ENCODE measurements at places on chromosomes 5 and 9.
A peak's percentile ranks its signal among the peaks of the same experiment; 100 is the strongest.

GRCh38 chr9:93963969-93964368 lies 8.8 kb upstream of the BARX1 start:
- DNase-seq, result no peak

GRCh38 chr9:5652821-5653220 lies 23.9 kb downstream of the RIC1 start:
- no peak for DNase-seq

DNA sequence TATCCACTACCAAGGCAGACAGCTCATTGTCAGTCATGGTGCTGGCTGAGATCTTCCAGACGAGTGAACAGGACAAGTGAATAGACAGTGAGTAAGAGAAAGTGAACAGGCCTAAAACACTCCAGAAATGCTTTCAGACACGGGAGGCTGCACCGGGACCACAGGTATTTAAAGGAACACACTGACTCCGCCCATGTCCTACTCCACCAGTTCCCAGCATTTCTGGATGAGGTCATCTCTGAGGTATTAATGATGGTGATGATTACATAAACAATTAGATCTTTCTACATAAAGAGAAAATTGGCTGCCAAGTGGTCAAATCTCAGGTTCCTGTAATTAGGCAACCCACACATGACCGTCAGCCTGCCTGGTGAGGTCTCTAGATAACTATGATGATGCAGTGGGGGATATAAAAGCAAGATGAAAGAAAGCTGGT lies at the start of gene ACTBL2:
ACTBL2 (minus strand) TSS at position 141 of the 436 bp plus-strand sequence; CDS start at position 37, 104 bp downstream.
- DNase-seq, result no peak

- no peak for DNase-seq
These were observed 79.3 kb upstream of the PRLR start for GRCh38 chr5:35309365-35310130.

- DNase-seq, result no peak
These were observed 176.4 kb downstream of the AUH start for GRCh38 chr9:91185193-91185886.

- no peak for DNase-seq
These were observed 54.2 kb upstream of the DAPK1 start for GRCh38 chr9:87443461-87443860.

DNA sequence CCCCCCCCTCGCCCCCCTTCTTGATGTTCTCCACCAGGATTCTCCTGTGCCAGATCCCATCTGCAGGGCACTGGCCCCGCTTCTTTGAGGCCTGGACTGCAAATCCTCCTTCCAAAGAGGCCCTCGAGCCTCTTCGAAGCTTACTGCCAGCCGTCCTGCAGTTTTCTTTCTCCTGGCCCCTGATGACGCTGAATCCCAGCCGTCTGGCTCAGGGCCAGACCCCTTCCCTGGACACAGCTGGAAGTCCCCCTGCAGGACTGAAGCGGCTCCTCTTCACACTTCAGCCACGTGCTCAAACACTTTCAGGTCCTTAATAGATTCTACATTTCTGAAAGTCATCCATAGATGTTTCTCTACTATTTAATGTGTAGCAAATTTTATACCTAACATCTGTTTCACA lies 121.5 kb downstream of the EHMT1 start:
- peak; percentile 18 for DNase-seq

DNA sequence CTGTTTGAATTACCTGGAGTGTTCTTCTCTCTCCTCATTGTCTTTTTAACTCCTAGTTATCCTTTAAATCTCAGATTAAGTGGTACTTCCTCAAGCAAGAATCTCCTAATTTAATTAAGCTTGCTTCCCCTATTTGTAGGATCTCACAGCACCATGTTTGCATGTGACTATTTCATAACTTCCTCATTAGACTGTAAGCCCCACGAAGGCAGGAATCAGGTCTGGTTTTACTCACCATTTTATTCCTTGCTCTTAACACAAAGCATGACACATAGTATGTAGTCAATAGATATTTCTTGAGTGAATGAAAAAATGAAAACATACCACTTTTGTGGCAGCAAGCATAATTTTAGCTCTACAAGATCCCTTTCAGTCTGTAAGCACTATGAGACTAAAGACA lies 1.3 kb upstream of the ERMP1 start:
- no peak for DNase-seq

- no peak for DNase-seq
These were observed 159.8 kb upstream of the PHYKPL start for GRCh38 chr5:178392386-178392785.

DNA sequence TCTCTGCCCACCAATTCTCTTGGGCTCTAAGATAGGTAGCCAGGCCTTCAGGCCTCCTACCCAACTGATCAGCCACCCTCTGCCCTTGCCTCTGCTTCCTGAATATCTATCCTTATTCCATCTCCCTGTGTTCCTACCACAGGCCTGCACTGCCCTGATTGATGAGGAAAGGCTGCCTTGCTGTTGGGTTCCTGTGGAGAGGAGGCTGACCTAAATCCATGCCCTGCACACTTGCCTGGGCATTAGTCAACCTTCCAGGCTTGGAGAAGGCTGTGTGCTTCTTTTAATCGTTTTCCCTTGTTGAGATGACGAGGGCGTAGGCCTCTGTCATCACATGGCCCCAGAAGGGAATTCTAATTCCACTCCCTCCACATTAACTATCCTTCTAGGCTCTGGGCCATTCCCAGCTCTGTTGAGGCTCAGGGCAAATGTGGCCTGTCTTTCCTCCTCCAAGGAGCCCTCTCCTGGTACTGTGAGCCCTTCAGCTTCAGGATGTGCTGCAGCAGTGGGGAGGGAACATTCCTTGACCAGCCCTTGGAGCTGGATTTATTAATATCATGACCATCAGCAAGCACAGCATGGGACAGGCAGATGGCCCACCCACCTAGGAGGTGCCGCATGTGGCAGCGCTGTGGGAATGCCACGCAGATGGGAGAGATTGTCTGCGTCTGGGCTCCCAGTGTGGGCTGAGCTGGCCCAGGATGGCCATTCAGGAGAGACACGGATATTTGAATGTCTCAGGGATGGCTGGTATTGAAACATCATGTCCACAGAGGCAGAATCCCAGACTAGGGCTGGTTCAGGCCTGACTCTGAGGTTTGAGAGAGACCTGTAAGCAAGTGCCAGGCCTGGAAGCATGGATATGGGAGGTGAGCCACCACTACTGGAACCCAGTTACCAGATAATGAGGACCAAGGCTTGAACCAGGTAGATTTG lies 40.9 kb downstream of the ANGPTL2 start:
- DNase-seq, result no peak

DNA sequence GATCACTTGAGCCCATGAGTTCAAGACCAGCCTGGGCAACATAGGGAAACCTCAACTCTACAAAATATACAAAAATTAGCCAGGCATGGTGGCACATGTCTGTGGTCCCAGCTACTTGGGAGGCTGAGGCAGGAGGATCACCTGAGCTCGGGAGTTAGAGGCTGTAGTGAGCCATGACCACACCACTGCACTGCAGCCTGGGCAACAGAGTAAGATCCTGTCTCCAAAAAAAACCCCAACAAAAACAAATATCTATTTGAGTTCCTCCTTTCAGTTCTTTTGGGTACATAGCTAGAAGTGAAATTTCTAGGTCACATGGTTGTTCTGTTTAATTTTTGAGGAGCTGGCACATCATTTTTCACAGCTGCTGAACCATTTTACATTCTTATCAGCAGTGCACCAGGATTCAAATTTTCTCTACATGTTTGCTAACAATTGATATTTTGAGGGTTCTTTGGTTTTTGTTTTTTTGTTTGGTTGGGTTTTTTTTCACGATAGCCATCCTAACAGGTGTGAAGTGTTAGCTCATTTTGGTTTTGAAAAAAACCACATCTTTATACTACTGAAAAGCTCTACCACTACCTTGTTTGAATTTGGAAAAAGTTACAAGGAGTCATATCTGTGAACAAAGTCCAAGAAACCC lies 176.9 kb upstream of the SLC12A2 start:
- DNase-seq, result no peak

DNA sequence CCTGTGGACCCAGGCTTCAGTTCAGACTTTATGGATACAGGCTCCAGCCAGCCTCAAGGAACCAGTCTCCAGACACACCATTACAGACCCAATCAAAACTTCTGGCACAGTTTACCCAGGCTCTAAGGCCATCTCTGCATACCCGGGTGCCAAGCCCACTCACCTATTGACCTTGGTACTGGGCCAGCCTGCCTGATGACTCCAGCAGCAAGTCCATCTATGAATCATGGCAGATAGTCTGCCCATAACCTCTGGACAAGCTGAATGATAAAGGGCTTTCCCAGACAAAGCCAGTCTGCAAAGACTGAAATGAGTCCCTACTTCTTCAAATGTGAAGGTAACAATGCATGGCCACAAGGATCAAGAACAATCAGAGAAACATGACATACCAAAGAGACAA lies 1327.1 kb upstream of the C9orf72 start:
- no peak for DNase-seq

GRCh38 chr9:112933696-112934095 lies 43.0 kb upstream of the SLC46A2 start:
- DNase-seq, result no peak

- DNase-seq, result no peak
These were observed 804 bp downstream of the TTC39B start for GRCh38 chr9:15306068-15306756.

GRCh38 chr9:95143591-95144561 lies 173.6 kb downstream of the FANCC start:
- peak; percentile 60 for DNase-seq

DNA sequence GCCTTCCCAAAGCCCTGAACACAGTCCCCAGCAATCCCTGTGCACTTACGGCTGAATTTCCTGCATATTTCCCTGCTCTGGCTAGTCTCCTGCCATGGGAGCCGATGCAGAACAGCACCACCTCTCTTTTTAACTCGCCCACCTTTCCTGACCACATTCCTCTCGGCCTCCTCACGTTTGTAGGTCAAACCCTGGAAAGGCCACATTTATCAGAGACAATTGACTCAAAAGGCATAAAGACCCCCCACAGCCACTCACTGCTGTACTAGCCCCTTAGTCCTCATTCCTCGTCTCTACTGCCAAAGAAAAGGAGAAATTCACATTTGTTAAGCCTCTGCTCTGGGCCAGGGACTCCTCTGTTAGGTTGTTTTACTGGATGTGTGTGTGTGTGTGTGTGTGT lies 43.6 kb downstream of the ENC1 start:
- no peak for DNase-seq

GRCh38 chr9:127132921-127133647 lies 10.6 kb upstream of the ANGPTL2 start:
- DNase-seq, result no peak

- no peak for DNase-seq
These were observed 10.1 kb downstream of the ATG12 start for GRCh38 chr5:115831163-115831768.

DNA sequence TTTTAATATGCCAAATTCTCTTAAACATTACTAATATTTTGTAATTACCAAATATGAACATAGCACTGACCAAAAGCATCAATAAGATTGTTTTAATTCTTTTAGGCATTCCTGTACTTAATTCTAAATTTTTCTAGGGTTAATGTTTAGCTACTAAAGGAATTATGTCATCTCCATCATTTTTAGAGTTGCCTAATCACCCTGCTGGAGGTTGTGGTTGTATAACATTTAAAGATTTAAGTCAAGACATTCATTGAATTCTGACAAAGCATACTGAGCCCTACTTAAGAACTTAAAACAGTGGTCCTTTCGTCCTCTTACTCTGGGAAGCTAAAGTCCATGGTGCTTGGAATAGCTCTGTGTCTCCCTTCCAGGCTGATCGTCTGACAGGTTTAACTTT lies 28.1 kb upstream of the DAB2 start:
- peak; percentile 34 for DNase-seq

DNA sequence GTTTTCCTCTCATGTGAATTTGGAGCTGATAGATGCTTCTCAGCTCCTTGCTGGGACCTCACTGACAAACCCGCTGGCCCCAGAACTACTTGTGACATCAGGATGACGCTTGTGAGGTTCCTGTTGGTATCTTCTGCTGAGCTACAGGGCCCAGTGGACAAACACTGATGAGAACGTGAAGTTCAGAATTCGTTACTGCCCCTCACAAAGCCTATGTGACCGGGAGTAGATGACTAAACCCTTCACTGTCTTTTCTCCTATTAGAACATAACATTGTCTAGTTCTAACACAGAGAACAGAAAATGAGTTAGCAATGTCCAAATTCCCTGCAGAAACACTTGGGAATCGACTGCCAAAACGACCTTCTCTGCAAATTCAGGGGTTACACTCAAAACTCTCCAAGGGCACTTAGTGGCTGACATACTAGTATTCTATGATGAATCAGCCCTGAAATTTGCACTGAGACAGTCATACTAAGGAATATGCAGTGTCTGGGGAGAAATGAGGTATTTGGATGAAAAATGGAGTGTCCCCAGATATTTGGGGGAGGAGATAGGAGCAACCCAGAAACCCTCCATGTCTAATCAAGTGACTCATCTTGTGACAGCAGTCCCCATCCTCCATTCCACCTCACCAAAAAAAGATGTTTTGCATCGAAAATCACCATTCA lies 143.2 kb upstream of the TRIM32 start:
- DNase-seq, result no peak

DNA sequence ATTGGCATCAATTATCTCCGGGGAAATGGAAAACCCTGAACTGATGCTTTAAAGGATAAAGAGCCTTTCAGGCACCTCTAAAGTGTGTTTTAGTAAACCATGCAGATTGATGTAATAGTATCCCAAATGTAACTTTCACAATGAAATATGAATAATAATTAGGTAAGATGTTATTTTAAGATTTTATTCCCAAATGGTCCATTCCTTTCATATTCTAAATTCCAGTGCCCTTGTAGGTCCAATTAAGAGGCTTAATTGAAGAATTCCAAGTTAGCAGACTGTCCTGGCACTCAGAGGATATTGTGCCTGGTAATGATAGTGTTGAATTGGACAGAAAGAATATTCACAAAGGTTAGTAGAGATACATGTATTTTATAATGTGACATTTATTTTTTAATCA lies 352.5 kb upstream of the NUDT12 start:
- DNase-seq, result no peak

GRCh38 chr5:141398608-141399007 lies 861 bp downstream of the PCDHGB5 start:
- no peak for DNase-seq

- DNase-seq, result no peak
These were observed 7.3 kb downstream of the CSF1R start for GRCh38 chr5:150078802-150079689.

GRCh38 chr5:139763930-139764791 lies 31.4 kb upstream of the PSD2 start:
- DNase-seq, result no peak

DNA sequence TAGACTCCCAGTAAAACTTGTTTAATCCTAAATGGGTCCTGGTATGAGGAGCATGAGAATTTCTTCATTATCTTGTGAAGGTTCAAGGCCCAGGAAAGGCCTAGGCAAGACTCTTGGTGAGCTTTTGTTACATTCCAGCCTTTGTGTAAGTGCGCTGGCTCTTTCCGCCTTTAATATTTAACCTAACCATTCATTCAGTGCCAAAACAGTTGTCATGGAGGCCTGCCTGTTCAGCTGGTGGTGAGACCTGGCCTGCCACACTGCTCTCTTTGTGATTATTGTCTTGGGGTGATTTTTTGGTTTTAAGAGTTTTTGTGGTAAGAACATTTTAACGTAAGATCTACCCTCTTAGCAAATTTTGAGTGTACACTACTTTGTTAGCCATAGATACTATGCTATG lies 127.5 kb upstream of the WWC1 start:
- DNase-seq, result no peak
